ENCODE measurements at places on chromosomes 3 and 15.

GRCh38 chr3:98048586-98048985 lies 13.5 kb upstream of the GABRR3 start:
- no peak for DNase-seq

- DNase-seq: no peak
Observed at GRCh38 chr15:29533647-29534046, 264.0 kb upstream of the NSMCE3 start.

DNA sequence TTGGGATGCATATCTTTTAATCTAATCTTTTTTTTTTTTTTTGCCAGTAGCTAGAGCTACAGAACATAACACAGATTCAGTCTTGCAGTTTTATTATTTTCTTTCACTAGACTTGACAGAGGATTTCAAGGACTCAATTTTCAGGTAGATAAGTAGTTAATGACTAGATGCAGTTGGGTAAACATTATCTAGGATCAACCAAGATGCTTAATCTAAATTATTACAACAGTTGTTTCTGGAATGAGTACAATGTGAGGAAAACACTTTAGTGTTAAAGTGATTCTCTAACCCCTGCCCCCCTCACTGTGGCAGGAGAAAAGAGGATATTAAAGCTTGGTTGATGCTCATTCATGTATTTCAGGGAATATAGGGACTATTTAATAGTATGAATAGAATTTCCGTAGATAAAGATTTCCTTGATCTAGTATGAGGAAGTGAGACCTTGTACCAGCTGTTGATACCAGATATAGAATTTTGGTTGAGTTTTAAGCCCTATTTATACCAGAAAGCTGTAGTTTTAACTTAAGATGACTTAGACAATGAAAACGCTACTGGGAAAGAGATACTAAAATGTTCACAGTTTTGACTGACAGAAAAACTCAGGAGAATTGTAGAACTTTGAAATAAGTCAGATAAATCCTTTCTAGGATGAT lies 389.0 kb upstream of the C2CD4B start:
- no peak for DNase-seq

DNA sequence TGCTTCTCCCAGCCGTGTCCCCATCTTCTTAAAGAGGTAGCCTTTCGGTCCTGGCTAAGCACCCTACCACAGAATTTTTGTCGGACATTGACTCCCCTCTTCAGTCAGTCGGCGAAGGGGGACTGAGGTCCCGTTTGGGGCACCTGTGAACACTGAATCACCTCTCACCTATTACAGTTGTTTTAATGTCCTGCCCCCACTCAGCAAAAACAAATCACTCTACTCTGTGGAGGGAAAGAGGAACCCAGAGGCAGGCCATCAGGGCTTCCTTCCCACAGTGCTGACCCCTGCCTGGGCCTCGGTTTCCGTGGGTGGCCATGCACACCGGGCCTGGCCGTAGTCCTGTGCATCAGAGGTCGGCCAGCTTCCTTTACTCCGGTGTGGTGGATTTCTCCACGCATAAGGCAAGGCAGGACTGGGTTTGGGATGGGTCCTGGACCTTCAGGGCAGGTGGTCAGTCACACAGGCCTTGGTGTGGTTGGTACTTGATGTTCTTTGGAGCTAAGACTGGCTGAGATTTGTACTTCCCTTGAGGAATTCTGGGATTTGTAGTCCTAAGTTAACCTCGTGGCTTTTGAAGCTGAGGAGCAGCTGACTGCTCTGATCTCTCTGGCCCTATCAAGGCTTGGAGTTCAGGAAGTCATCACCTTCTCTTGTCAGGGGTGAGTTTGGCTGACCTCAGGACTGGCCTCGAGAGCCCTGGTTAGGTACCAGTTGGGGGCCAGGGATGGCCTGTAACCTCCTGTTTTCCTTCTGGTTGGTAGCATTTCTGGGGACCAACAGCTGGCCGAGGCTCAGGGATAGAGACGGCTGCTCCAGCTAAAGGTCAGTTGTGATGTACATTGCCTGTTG lies 627 bp upstream of the FAM131A start:
- DNase-seq: peak; percentile 48

- no peak for DNase-seq
Observed at GRCh38 chr15:27339138-27339537, 368.2 kb downstream of the GABRG3 start.

DNA sequence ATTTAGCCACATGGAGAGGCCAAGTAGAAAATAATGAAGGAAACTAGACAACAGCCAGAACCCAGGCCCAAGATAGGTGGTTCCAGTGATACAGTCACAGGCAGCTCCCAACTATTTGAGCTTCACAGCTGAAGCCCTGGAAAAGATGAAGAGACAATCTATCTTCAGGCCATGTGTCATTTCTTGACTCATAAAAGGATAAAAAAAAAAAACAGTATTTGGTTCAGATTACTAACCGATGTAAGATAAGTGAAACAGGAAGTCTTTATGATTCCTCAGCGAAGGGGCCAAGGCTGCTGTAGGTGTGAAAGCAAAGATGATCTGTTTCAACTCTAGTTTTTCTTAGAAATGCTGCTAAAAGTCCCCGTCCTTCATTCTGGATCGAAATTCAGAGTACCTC lies 394.6 kb downstream of the ZNF385D start:
- peak; percentile 44 for DNase-seq

- DNase-seq: no peak
Observed at GRCh38 chr15:59966262-59966661, 37.8 kb upstream of the FOXB1 start.

GRCh38 chr15:40235201-40235885 lies 3.5 kb upstream of the PAK6 start:
- no peak for DNase-seq

GRCh38 chr3:88921986-88922385 lies 185.4 kb upstream of the EPHA3 start:
- no peak for DNase-seq

DNA sequence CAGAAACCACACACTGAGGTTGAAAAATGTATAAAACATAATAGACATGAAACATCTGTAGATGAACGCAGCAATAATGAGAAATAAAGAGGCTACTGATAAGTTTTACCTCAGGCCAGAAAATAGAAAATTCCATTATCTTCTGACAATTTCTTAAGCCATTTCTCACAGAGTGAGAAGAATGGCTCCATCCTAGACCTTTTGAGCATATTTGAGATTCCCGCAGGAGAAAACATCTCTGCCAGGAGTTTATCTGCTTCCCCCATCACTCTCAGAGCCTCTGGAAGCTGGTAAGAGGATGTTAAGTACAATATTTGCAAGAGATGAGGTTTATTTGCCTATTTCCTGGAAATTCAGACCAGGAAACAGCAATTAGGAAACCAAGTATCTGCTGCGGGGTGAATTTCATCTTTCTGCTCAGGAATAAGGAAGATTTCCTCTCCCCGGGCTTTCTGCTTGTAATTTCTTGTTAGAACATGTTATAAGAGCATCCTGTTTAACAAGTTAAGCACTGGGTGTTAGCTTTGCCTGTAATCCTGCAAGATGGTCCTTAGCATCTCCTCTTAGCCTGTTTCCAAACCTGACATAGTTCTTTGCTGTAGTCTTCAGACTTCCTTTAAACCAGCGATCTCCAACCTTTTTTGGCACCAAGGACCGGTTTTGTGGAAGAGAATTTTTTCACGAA lies 54.8 kb downstream of the ATP13A4 start:
- DNase-seq: no peak

GRCh38 chr3:9087831-9088413 lies 124.7 kb upstream of the RAD18 start:
- DNase-seq: no peak

- DNase-seq: no peak
Observed at GRCh38 chr3:184062637-184063036, 9.8 kb downstream of the HTR3C start.

DNA sequence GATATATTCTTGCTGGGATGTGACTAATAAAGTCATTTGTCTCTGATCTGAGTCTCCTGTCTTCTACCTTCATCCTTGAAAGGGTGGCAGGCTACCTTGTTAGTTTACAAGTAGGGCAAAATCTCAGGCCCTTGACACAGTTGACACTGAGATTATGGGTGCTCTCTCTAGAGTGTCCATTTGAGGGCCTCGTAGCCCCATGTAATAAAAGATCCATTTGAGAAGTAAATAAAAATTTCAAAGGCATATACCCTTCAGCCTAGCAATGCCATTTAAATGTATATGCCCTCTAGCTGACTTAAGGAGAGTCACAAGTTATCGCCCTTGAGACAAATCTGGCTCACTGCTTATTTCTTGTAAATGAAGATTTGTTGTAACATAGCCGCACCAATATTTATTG lies 98.6 kb downstream of the TCF12 start:
- DNase-seq: peak; percentile 19

- DNase-seq: peak; percentile 12
Observed at GRCh38 chr3:67461667-67462142, 192.7 kb downstream of the SUCLG2 start.

GRCh38 chr3:139204728-139205127 lies 139.1 kb upstream of the MRPS22 start:
- DNase-seq: no peak

DNA sequence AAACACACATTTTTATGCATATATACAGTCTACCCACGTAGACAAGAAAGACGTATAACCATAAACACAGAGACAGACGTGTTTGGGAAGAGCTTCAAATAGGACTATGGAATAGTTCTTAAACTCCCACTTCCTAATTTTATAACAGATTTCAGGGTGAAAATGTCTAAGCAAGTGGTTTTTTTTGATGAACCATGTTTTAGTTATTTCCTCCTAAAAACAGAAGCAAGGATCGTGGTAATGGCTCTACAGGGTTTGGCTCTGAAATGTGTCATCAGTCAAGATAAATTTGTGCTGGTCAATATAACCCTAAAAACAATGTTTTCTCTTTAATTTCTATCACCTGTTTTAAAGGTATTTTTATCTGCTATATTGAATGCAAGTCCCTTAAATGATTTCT lies 58.2 kb downstream of the FMN1 start:
- no peak for DNase-seq

DNA sequence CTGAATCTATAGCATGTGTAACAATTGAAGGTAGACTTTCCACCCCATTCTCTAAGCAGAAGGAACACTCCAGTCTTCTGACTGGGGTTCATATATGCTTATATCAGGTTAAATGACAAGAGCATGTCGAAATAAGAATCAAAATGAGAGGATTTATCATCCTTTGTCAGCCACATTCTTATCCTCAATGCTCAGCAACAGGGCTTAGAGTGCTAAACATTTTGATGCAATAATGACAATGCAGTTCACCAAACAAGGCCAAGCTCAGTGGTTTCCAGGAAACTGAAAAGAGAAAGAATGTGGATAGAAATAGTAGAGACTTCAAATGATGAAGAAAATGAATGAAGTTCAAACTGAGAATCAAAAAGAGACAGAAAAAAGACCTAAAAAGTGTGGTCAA lies 78.0 kb downstream of the FSIP1 start:
- no peak for DNase-seq

GRCh38 chr3:134485075-134485717 lies 589 bp downstream of the ANAPC13 start:
- peak; percentile 6 for DNase-seq

- peak; percentile 25 for DNase-seq
Observed at GRCh38 chr3:103794656-103795055, 1359.8 kb downstream of the ZPLD1 start.

GRCh38 chr3:136988651-136989050 lies 30.9 kb downstream of the IL20RB start:
- DNase-seq: no peak

- DNase-seq: no peak
Observed at GRCh38 chr3:97765336-97765735, 778 bp downstream of the ARL6 start.

DNA sequence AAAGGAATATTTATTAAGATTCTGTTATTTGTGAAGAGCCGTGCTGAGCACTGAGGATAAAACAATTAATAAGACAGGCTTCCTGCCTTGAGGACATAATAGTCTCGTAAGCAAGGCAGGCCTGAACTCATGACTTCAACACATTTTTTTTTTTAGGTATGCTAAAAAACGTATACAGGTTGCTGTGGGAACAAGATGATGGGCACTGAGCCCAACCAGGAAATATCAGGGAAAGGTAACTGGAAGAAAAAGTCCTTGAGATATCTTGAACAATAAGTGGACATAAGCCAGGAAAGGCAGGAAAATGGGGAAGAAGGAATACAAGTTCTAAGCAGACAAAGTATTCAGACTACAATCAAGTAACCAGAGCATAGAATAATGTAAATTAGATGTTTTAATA lies 26.1 kb downstream of the CERS3 start:
- DNase-seq: no peak

- DNase-seq: peak; percentile 42
Observed at GRCh38 chr15:39828374-39828931, 45.8 kb upstream of the FSIP1 start.

DNA sequence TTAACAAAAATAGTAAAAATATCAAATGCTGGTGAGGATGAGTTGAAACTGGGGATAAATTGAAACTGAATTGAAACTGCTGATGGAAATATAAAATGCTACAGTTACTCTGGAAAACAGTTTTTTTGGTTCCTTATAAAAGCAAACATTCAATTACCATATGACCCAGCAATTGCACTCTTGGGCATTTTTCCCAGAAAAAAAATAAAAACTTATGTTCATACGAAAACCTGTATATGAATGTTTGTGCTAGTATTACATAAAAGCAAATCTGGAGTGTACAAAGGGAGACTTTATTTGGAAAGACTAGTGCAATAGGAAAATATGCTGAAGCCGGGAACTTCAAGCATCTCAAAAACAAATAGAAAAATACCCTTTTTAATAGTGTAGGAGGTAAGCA lies 857.9 kb upstream of the CADM2 start:
- no peak for DNase-seq

GRCh38 chr3:123799544-123800361 lies 84.4 kb downstream of the MYLK start:
- DNase-seq: no peak

- no peak for DNase-seq
Observed at GRCh38 chr3:88211096-88211890, 61.5 kb downstream of the C3orf38 start.
